Stimulated activated CD4-positive, alpha-beta T cell treated with anti-CD3 and anti-CD28 coated beads, Interleukin-4, amount 100 ng/mL, for 1 hour (primary cell): ENCODE measurements at places on chromosomes 6 and 20.

DNA sequence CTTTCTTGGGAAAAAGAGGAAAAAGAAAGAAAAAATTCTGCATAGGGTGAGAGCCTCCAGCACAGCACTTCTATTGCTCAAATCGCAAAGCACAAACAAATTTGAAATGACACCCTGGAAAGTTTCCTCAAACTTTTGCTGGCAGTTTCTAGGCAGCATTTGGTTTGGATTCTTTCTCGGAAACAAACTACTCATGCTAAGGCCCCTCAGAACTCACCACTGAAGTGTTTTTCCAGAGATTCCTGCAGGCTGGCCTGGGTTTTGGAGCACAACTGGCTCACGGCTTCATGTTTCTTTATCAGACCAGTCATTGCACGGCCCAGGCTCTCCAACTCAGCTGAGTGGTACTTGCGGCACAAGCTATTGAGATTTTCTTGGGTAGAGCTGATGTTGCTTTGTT lies 237.8 kb downstream of the SYNE1 start:
- no peak for DNase-seq

DNA sequence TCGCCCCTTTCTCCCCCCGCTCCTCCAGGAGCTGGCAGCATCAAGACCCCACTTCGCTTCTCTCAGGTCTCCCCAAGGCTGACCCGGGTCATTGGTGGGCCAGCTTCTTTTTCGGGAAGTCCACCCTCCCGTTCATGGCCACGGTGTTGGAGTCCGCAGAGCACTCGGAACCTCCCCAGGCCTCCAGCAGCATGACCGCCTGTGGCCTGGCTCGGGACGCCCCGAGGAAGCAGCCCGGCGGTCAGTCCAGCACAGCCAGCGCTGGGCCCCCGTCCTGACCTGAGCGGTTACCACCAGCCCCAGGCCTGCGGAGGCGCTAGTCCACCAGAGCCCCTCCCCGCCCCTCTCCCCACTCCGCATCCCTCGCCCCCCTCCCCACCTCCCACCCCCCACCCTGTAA lies 1.0 kb downstream of the PPDPF start:
- DNase-seq: no peak

GRCh38 chr6:160054271-160054670 lies 67.3 kb upstream of the SLC22A1 start:
- no peak for DNase-seq

DNA sequence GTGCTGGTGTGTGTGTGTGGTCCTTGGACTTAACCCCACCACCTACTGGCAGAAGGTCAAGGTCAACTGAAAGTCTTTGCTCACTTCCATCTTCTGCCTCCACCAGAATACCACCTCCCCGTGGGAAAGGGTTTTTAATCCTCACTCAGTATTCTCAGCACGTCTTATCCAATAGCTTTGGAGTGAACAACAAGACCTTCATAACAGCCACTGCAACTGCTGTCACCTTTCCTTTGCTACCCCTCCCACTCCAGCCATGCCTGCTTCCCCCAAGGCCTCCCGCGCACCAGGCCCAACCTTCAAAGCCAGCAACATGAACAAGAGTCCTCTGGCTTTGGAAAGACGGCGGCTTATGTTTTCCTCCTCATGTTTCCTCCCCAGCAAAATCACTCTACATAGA lies 787 bp upstream of the BTN2A2 start:
- DNase-seq: no peak

DNA sequence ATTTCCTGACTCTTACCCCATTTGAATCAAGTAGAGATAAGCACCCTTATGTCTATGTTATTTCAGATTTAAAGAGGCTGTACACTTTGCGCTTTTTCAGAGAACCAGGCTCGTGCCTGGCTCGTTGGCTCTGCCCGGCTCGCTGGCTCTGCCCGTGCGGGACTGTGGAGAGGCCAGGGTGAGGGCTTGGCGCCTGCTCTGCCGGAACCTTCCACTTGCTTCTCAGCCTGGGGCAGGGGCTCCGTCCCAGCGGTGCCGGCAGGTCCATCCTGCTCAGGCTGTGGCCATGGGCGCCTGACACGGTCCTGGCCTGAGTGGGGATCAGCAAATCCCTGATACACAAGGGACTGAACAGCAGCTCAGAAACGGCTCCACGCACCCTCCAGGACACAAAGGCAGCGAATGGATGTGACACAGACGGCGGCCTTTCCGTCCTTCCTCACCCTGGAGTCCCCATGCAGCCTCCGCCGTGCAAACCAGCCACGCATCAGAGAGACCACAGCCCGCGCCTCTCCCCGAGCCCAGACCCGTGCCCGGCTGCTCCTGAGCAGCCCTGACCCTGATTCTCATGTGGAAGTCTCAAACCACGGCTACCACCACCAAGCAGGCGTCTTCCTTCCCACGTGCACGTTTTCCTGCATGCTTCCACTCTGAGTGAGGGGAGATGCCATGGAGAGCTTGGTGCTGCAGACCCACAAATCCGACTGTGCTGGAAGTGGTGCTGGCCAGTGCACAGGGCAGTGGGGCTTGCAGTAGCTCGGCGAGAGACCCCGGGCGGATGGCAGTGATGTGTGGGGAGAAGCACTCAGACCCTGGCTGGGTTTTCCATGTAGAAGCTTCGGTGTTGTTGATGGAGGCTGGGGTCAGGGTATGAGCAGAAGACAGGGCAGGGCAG lies 233.9 kb downstream of the ERMARD start:
- DNase-seq: no peak

- DNase-seq: no peak
Observed at GRCh38 chr20:37970856-37971245, 62.4 kb downstream of the TTI1 start.
